NCI-H345 (cell line): ENCODE measurements at places on chromosomes 4 and X.

DNA sequence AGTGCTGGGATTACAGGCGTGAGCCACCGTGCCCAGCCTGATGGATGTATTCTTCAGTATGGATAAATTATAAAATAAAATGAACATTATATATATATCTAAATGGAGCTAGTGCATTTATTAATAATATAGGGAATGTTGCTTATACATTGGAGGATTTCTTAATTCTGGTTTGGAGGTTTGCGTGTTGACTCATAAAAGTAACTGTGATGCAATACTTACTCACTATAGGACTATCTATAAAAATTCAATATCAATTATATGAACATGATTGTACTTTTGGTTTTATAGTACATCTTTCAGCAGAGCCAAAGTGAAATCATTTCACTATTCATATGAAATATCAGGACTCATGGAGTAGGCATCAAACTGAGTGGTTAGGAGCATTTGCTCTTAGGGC is 3.2 kb upstream of the AREG start:
- DNase-seq: no peak

- DNase-seq: no peak
Observed at GRCh38 chr4:163528653-163529052, 34.2 kb downstream of the TMA16 start.

DNA sequence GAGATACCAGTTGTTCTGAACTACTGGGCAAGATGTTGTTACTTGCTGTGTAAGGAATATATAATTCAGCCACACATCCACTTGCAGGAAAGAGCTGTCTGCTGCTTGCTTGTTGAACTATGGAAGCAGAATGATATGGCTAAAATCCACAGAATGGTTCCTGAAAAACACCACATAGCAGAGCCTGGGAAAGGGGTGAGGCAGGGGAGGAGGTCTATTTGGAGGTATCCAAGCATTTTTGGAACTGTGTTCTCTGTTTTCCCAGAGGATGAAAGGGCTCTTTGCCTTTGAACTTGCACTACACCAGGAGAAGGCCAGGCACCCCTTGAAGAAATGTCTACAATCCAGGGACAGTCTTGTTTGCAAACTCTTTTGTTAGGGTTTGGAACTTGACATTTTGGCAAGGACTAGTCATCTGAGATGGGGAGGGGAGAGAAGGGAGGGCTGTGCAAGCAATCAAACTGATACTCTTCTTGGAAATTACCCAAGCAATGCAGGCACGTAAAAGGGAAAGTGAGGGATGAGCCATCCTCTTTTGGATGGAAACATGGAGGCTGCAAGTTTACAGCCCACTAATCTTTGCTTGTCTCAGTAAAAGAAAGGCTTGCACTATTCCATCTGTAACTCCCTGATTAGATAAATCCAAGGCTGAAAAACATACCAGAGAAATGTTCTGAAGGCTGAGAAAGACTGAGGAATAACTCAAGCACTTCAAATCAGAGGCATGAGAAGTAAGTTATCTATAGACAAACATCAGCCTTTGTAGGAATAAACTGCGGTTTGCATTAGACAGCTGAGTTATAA is 141.0 kb downstream of the TSPAN5 start:
- DNase-seq: no peak

- peak; percentile 39 for DNase-seq
Observed at GRCh38 chrX:115642895-115643530, 82.0 kb downstream of the PLS3 start.
